GM13977 (cell line): ENCODE measurements at places on chromosomes 16 and 17.

- DNase-seq: no peak
These were observed 281.0 kb downstream of the FTO start for GRCh38 chr16:53984936-53985335.

- DNase-seq: no peak
These were observed 52.5 kb downstream of the ARHGAP27 start for GRCh38 chr17:45380046-45380765.

DNA sequence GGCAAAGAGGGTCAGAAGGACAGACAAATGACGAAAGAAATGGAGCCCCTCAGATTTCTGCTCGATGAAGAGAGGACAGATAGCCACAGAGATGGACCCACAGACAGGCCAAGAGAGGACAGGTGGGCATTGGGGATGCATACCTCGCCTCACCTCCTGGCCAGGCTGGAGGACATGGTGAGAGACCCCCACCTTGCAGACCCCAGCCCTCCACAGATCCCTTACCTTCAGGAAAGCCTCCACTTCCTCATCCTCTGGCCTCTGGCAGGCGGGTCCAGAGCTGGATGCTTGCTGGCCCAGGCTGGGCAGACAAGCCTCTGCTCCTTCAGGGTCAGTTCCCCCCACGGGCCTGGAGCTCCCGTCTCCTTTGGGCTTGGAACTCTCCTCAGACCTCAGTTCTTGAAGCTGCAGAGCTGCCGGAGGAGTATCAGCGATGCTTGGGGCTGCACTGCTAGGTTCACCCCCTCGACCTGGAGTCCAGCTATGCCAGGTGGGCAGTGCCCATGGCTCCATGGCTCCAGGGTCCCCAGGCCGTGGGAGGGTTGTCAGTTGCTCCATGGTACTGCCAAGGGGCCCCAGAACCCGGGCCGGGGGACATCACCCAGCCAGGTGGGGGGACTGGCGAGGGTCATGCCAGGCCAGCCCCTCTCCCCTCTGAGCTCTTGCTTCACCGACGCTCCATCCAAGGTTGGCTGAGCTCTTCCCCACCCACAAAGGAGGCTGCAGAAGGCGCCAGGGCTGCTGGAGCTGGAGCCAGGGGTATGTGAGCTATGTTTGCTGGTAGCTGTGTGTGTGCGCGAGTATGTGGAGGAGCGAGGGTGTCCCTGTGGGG lies 1.0 kb downstream of the TSPOAP1 start:
- no peak for DNase-seq

GRCh38 chr17:17437461-17437860 lies 39.3 kb upstream of the MED9 start:
- no peak for DNase-seq

DNA sequence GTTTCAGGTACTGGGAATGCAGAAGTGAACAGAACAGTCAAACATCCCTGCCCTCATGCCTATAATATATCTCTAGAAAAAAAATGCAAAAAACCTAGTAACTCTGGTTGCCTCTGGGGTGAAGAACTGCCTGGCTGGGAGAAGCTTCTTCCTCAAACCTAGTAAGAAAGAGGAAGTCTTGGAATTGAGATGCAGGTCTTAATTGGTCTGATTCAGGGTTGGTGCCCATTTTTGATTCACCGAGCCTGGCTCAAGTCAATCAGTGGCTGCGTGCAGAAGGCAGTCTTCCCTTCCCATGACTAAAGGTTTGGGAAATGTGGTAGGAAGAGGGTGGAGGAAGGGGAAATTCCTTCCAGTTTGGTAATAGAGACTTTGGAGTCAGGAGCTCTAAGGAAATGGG lies 22.4 kb downstream of the CDRT15 start:
- no peak for DNase-seq

GRCh38 chr16:85395207-85395912 lies 217.8 kb upstream of the GSE1 start:
- peak; percentile 65 for DNase-seq

GRCh38 chr16:69318177-69318910 lies 7.2 kb downstream of the VPS4A start:
- DNase-seq: no peak
